Stimulated activated CD8-positive, alpha-beta memory T cell treated with anti-CD3 and anti-CD28 coated beads, Interleukin-2, amount 100 ng/mL, for 48 hours (primary cell): ENCODE measurements at places on chromosomes 7 and 10.
A peak's percentile ranks its signal among the peaks of the same experiment; 100 is the strongest.

GRCh38 chr7:112370436-112370835 lies 79.8 kb upstream of the IFRD1 start:
- DNase-seq = no peak

DNA sequence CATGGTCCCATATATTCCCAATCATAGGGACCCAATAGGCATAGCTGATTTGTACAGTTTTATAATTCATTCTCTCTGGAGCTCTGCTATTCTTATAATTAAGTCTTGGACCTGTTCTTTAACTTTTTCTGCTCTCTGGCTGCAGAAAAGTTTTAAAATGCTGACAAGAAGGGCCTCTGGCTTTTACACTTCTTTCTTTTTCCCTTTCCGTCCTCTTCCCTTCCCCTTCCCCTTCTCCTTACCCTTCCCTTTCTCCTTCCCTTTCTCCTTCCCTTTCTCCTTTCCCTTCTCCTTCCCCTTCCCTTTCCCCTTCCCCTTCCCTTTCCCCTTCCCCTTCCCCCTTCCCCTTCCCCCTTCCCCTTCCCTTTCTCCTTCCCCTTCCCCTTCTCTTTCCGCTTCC lies 101.3 kb upstream of the TPK1 start:
- DNase-seq = no peak

GRCh38 chr7:74656441-74656836 lies 1.1 kb upstream of the GTF2I start:
- peak; percentile 48 for DNase-seq

- DNase-seq = no peak
These were observed 4.5 kb upstream of the IQUB start for GRCh38 chr7:123538897-123539296.

DNA sequence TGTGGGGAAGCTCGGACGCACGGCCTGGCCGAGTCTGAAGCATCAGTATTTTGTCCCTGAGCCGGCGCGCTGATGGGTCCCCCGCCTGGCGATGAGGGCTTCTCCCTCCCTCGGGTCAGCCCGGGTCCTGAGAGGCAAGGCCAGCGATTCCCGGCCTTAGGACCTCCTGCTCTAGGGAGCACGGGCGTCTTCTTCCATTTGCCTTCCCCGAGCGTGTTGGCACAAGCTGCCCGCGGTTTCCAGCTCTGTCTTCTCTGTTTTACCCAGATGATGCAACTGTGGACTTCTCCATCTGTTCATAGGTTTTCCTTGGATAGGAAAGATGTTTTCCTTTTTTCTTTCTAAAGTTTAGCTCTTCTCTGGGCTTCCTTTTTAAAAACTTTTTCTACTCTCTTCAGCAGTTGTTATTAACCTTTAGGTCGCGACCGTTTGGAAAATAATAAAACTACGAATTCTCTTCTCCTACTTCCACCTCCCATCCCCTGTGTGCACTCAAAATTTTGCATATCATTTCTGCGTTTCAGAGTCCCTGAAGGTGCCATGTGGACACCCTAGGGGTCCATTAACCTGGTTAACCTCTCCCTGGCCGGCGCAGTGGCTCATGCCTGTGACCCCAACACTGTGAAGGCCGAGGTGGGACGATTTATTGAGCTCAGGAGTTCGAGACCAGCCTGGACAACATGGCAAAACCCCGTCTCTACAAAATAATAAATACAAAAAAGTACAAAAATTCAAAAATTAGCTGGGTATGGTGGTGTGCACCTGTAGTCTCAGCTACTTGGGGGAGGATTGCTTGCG lies 1.4 kb upstream of the SLC25A28 start:
- no peak for DNase-seq

GRCh38 chr10:89857431-89858042 lies 156.1 kb downstream of the KIF20B start:
- DNase-seq = no peak

DNA sequence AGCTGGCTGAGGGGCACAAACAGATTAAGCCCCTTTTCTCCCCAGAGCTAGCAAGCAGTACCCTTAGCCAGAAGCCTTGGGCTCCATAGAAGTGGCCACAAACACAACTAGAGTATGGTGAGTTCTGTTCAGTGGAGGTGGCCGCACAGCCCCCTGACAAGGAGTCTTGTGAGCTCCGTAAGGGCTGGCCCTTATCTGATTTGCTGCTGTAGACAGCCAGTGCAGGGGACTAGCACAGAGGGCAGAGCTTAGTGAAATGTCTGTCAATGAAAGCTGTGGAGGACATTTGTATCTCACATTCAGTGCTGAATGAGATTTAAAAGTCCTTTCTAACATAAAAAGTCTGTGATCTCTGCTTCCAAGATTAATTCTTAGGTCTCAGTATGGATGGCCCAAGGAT lies 137.3 kb downstream of the AUTS2 start:
- no peak for DNase-seq

- no peak for DNase-seq
These were observed 23.2 kb upstream of the CALN1 start for GRCh38 chr7:72435366-72435765.

GRCh38 chr7:37467002-37467401 lies 18.3 kb upstream of the ELMO1 start:
- no peak for DNase-seq

DNA sequence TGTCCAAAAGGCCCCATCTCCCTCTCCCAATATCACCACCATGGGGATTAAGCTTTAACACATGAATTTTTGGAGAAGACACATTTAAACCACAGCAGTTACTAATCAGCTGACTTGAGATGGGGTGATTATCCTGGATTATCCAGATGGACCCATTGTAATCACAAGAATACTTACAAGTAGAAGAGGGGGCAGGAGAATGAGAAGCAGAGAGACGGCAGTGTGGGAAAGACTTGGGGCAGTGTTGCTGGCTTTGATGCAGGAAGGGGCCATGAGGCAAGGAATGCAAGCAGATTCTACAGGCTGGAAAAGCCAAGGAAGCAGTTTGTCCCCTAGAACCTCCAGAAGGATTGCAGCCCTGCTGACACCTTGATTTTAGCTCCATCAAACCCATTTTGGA lies 30.7 kb upstream of the INMT start:
- DNase-seq = no peak

DNA sequence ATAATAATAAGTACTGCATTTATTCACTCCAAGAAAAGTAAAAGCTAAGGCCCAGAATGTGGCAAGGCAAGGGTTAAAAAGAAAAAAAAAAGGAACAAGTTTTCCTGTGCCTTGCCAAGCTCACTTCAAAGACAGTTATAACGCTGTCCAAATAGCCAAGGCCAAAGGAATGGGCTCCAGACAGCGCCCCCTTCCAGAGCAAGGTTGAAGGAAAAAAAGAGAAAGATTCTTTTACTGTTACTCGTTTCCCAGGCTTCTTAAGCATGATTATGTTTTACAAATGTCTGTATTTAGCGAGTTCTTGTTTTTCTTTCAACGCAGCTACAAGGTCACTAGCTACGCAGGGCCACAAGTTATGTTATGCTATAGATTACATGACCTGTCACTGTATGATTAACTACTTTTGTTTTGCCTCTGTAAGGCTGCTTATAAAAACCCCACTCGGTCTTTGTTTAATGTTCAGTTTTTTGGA lies 9.1 kb upstream of the EIF4H start:
- DNase-seq = no peak

GRCh38 chr10:120422457-120422856 lies 34.6 kb upstream of the PLPP4 start:
- DNase-seq = no peak

DNA sequence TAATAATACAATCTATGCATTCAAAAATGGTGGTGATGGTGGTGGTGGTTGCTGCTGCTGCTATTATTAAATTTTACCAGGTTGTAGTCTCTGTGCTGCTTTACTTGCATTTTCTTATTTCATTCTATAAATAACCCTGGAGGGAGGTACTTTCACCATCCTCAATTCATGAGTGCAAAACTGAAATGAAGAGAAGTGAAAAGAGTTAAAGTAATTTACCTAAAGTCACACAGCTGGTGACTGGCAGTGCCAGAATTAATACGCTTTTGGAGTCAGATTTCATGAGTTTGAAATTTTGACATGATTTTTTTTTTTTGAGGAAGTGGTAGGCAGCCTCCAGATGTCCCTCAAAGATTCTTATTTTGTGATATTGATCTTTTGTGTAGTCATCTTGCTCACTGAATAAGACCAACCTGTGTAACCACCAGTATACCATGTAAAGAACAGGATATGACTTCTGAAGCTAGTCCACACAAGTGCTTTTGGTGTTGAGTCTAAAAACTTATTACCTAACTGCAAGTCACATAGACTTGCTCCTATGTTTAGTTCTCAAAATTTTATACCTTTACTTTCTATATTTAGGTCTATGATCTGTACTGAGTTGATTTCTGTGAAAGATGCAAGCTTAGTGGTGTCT lies 218.8 kb downstream of the ZWINT start:
- no peak for DNase-seq

GRCh38 chr10:128326251-128326650 lies 200.0 kb upstream of the MKI67 start:
- no peak for DNase-seq

DNA sequence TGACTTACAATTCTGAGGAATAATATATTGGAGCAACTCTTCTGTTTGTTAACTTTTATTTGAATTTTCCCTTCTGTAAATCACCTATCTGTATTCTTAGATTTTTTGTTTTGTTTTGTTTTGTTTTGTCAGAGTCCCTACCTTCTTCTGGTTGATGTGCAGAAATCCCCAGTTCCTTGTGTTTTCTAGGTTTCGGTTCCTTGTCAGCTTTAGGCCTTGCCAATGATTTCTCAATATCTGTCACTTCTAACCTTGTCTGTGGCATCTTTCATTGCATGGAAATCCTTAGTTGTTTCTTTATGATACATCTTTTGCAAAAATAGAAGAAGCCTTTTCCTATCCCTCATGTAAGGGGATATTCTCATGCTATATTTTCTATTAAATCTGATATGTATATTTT lies 21.7 kb upstream of the ST8SIA6 start:
- no peak for DNase-seq

GRCh38 chr10:103678178-103678526 lies 177.2 kb downstream of the SH3PXD2A start:
- DNase-seq = peak; percentile 63
